ENCODE measurements at places on chromosomes 12 and 14.

- no peak for DNase-seq
These were observed 165.9 kb downstream of the ETV6 start for GRCh38 chr12:11815397-11815796.

DNA sequence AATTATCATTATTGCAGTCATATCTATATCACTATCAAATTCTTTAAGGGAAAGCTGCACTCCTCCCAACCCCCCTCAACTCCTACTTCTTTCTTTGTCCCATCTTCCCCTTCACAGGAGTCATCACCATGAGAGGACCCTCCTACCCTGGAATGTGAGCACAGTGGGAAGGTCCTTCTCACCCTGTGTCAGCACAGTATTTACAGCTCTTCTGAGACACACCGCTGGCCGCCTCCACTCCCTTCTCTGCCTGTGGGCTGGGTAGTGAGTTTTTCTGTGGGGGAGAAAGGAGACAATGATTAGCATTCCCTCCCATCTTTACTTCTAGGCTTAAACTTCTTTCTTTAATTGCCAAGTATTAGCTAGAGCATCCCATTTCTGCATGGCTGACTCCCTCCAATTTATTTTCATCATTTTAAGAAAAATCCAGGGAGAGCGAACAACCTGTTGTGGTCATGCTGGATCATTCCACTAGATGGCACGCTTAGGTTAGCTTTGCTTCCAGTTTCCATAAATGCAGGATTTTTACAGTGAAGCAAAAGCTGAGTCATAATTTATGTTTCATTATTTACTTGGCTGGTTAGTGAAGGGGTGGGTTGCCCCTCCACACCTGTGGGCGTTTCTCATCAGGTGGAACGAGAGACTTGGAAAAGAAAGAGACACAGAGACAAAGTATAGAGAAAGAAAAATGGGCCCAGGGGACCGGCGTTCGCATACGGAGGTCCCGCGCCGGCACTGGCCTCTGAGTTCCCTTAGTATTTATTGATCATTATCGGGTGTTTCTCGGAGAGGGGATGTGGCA lies 188.5 kb downstream of the ALX1 start:
- peak; percentile 11 for DNase-seq

DNA sequence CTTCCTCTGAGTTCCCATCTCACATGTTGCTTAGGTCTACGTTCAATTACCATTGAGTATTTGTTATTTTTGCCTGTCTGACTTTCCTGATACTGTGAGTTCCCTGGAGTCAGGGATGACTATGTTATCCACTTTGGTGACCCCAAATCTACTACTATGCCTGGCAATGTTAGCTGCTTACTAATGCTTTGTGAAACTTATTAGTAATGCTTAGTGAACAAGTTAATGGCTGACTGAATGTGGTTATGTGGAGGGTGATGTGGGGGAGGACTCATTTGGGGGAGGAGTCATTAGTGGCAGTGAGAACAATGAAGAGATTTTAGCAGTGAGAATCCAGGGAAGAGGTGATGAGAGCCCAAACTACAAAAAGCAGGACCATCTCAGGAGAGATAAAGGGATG lies 121.6 kb downstream of the KTN1 start:
- no peak for DNase-seq

DNA sequence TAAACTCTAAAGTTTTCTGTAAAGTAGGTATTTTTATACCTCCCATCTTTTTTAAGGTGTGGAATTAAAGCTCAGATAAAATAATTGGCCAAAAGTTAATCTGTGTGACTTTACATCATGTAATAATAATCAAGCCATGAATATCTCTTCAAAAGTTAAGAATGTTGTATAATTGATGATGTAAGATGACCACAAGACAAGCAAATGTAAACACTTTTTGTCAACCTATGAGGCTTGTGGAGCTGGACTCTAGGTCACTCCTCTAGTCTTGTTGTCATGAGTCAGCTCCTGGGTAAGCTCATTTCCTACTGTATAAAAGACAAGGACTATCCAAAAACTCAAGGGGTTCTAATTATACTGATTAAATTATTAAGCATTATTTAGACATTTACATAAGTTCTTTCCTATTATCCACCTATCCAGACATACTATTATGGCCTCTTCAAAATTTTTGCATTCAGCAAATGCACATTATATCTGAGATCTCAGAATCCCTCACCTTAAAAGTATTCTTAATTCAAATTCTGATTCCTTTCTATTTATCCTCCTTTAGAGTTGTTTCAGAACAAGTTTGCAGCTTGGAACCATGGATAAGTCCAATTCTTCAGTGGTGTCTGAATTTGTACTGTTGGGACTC lies at the start of gene OR4K5:
Gene OR4K5 (plus strand): TSS at position 587 of the 637 bp plus-strand sequence. CDS start 0 bp downstream, at position 587.
- no peak for DNase-seq

DNA sequence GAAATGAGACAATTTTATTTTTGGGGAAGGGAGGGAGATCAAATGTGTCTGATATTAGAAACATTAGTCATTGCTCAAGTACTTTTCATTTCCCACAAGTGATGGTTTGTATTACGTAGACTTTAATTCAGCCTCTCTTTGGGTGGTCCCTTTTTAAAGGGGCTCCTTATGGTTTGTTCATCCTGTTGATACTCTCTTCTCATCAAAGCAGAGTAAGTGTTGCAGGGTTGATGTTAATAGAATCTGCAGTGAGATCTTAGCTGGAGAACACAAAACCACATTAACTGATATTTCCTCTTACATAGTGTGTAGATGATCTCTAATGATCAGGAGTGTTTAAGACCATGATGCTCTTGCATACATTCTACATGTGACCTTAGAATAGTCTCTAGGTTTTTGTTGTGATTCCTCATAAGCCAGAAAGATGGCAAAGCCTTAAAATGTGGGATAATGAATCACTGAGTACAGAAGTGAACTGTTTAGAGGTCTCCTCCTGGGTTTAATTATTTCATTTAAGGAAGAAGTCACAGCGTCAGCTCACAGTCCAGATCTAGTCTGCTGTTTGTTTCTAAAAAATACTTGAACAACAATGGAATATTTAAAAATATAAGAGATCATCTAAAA lies 87.4 kb upstream of the PTPRR start:
- no peak for DNase-seq

DNA sequence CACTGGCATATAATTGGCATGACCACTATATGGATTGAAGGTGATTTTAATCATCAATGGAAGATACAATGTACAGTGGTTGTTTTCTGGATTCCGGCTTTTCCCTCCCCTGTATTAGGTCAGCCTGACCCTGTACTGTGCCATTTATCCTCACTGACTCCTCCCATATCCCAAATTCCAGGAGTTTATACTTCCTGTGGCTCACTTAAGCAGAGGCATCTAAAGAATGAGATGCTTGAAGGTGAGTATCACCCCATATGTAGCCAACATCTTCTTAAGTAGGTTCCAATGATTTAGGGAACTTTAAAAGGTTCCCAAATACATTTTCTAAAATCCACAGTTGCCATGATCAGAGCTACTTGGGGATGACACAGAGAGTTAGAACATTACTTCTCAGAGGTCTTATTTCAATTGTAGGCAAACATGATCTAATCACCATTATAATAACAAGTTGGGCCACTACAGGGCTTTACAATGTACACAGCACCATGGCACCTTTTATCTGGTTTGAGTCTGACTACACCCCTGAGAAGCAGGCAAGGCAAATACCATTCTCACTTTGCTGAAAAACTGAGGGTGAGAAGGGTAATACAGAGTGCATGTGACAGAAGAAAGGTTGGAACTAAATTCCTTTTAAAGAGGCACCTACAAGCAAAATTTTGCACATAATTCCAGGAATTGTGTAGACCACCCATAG lies 212.3 kb upstream of the GARIN6 start:
- no peak for DNase-seq

GRCh38 chr12:124901003-124901402 lies 13.4 kb downstream of the UBC start:
- DNase-seq, result no peak

- DNase-seq, result no peak
These were observed 132.8 kb downstream of the BCL11B start for GRCh38 chr14:99138999-99139865.

- DNase-seq, result no peak
These were observed 53.5 kb upstream of the BEGAIN start for GRCh38 chr14:100640471-100641273.

- DNase-seq, result no peak
These were observed 125.9 kb upstream of the ATF1 start for GRCh38 chr12:50637870-50638481.
